ENCODE measurements at places on chromosomes 12 and 14.

- DNase-seq: no peak
Observed at GRCh38 chr14:35250319-35250718, 41.9 kb upstream of the PSMA6 start.

- DNase-seq: peak; percentile 75
Observed at GRCh38 chr12:108734200-108734906, 3.0 kb upstream of the CORO1C start.

- DNase-seq: peak; percentile 15
Observed at GRCh38 chr14:33511851-33512640, 438.8 kb downstream of the EGLN3 start.

- DNase-seq: no peak
Observed at GRCh38 chr12:124677552-124678356, 110.3 kb upstream of the NCOR2 start.

DNA sequence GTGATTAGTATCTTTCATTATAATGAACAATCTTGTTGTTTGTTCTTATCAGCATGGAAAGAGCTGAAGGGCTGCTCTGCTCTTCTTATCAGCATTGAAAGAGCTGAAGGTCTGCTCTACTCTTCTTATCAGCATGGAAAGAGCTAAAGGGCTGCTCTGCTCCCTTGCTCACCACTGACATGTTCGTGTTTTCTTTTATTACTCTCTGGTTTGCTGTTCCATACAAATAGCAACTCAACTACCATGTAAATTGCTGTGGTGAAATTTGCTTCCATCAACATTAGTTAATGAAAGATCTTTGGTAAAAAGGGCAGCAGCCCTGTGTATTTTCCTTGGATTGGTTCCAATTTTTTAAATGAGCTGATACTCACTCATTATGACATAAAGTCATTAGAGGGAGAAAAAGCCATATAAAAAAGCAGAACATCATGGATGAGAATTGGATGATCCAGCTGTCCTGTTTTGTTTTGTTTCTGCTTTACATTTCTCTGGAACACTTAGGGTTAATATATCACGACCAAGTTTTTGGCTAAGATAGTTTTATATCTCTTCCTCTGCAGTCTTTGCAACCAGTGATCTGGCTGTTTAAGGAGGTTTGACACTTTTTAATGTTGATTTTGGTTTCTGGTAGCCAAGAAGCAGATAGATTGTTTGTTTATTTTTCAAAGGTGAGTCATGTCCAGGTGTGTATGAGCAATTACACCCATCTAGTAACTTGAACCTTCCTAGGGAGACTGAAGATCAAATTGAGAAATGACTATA is 356.6 kb downstream of the CEP128 start:
- DNase-seq: no peak

DNA sequence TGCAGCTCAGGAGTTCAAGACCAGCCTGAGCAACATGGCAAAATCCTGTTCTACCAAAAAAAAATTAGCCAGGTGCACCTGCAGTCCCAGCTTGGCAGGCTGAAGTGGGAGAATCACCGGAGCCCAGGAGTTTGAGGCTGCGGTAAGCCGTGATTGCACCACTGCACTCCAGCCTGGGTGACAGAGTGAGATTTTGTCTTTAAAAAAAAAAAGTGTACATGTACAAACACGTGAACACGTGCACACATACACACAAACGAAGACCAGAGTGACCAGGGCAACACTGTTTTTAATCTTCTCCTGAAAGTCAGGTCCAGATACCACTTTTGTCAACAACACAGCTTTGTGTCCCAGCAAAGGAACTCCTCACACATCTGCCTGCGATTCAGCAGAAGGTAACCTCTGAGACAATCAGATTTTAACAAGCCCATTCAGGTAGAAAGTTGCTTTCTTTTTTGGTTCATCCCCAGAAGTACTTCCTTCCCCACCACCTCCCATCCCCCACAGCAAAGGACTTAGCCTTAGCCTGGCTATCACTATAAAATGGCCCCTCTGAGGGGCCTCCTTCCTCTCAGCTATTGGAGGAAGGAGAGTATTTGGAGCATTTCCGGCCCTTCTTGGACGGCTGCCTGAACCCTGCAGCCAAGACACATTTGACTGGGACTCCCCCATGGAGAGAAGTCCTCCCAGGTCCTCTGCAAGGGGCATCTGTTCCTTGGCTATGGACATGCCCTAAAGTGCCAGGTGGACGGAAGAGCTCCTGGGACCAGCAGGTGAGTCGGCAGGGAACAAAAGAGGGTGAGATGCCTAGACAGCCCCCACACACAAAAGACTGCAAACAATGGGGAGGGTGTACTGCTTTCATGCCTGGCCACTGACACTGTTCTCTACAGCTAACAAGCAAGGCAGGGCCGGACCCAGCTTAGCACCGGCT is 9.8 kb downstream of the CTDSP2 start:
- DNase-seq: peak; percentile 85

DNA sequence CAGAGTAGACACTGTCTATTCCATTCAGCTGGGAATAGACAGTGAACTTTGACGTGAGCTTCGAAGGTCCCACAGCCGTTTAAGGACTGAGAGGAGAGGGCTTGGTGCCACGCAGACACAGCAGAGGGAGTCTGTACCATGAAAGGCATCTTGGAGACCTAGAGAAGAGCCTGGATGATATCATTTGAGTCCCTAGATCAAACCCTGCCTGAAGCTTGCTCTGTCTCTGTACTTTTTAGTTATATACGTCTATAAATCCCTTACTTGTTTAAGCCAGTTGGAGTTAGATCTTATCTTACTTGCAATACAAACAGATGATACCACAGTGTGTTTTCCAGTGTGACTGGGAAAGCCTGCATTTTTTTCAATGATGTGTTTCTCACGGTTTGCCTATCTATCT is 128.9 kb upstream of the RTL1 start:
- no peak for DNase-seq

GRCh38 chr14:34126586-34126985 is 175.7 kb upstream of the EGLN3 start:
- no peak for DNase-seq

- no peak for DNase-seq
Observed at GRCh38 chr12:100026241-100026640, 41.5 kb upstream of the ANKS1B start.

DNA sequence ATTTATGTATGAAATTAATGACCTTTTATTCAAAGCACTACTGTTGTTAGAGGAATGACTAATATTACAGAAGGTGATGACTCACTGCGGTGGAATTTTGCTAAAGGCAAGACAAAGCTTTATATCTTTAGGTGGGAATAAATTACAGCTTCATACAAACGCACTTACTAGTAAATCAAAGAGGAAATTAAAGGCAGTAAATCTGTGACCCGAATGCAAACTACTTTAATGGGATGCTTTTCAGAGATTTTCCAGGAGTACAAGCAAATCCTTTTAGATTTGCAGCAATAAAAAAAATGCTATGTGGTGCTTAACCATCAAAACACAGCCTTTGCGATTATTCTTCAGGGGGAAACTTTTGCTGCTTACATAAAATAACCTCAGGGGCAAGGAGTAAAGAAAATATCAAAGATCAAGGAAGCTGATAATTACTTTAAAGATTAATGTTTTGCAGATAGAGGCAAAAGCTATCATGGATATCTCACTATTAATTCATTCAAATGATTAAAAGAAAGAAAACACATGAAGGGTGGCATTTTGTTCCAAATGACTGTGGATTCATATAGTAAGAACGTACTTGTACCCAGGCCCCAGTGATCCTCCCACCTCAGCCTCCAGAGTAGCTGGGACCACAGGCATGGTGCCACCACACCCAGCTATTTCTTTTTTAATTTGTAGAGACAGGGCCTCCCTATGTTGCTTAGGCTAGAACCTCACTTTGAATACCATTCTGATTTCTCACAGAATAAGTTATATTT is 98.9 kb downstream of the DENND5B start:
- peak; percentile 58 for DNase-seq

DNA sequence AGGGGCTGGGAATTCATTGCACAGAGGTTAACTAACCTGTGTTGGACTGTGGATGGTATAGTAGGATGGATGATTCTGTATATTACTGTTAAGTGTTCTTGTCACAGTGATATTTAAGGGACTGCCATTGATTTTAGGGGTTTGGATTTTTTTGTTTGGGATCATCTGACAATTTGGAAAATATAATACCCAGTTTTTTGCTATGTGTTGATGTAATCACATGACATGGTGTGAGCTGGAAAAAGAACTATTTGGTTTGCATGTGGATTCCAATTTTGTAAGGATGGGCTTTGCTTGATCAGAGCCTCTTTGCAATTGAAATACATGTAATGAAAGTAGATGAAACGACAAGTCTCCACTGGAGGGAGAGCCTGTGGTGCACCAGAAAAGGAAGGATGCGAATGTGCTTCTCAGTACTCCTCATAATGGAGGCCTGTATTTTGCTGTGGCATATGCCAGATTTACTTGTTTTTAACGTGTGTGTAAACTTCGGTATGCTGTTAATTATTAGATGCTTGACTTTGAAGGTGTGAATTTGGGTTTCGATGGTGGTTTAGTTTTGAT is 2.7 kb downstream of the DYRK2 start:
- DNase-seq: peak; percentile 56

- DNase-seq: peak; percentile 46
Observed at GRCh38 chr14:31895206-31895605, 181.9 kb upstream of the ARHGAP5 start.

DNA sequence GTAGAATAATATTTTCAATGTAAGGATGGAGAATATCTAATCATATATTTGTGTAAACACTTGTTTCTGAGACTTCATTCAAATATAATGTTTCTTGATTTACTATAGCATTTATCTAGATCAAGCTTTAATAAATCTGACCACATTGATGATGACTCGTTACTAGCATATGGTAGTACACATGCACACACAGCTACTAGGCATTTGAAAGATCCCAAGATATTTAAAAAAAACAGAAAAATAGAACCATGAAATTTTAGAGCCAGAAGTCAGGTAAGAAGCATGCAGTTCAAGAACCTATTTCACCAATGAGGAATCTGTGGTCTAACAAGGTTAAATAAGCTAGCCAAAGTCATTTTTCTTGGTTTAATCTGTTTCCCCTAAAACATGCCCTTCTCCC is 32.0 kb downstream of the DCP1B start:
- DNase-seq: peak; percentile 46

- DNase-seq: no peak
Observed at GRCh38 chr12:56255671-56256070, 2.5 kb downstream of the ANKRD52 start.

- DNase-seq: no peak
Observed at GRCh38 chr12:103247531-103247930, 248.2 kb downstream of the C12orf42 start.

DNA sequence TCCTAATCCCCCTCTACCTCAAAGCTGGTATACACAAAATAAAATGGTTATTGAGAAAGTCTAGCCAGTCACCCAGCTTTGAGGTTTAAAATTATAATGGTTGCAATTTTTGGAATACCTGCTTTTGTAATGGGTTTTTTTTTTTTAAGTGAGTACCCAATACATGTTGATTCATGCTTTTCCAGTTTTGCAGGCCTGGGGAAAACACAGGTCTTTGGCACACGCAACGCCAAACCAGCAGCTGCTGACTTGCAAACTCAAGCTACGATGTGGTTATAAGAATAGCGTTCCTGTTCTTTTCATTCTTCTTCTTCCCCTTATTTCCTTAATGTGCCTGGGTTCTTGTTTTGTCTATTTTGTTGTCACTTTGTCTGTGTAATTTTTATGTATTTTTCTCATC is 233.0 kb downstream of the EGLN3 start:
- DNase-seq: no peak

DNA sequence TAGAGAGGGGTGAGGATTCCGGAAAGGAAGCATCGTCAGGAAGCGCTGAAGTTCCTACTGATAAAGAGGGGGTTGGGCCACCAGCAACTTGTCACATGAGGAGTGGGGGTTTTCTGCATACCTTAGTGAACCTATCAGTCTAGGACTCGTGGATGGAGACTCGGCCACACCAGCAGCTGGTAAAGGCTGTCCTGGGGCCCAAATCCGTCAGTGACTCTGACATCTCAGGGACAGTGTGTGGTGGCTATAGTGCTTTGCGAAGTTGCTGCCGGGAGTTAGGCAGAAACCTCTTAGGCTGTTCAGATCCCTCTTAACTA is 16.4 kb downstream of the RNASE2 start:
- DNase-seq: no peak

DNA sequence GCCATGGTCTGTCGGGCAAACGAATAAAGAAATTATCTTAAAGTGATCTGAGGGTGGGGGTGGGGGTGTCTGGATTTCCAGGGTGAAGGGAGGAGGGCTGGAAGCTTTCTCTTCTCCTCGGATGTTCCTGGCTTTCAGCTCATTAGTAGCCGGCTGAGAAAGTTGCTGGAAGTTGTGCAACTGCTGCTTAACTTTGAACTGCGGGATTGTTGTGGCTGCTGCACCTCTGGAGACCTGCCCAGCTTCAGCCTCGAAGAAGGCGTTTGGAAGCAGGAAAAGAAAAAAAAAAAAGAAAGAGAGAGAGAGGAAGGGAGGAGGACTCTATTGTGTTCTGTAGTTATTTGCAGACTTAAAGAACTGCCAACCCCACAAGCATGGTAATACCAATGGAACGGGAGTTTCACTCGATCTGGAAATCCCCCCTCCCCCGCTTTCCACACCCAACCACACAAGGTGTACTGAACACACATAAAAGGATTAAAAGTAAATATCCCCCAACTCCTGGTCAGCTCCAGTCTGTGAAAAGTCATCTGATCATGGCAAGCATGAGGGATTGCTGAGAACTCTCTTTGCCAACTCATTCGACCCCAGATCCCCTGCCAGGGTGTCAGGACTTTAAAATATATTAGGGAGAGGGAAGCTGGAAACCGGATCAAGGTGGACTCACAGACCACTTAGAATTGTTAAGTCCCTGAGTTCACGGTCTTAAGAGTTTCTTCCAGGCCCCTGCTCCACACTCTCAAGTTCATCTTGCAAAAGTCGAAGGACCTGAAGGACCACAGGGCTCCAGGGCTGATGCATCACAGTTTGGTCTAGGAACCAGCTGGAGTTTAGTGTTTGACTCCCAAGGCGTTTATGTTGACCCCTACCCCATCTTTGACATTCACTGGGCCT is at the start of gene RASSF9:
Gene RASSF9, minus strand, starts transcription at position 213 of the 894 bp plus-strand sequence. Its CDS starts 208 bp downstream, at position 5.
- peak; percentile 73 for DNase-seq

GRCh38 chr12:116244474-116245090 is 32.9 kb downstream of the MED13L start:
- no peak for DNase-seq

- DNase-seq: no peak
Observed at GRCh38 chr12:121823101-121823726, 19.4 kb downstream of the SETD1B start.

GRCh38 chr14:75811872-75812499 is 150.9 kb downstream of the TTLL5 start:
- no peak for DNase-seq

GRCh38 chr12:4679711-4680110 is 30.8 kb downstream of the NDUFA9 start:
- DNase-seq: no peak

DNA sequence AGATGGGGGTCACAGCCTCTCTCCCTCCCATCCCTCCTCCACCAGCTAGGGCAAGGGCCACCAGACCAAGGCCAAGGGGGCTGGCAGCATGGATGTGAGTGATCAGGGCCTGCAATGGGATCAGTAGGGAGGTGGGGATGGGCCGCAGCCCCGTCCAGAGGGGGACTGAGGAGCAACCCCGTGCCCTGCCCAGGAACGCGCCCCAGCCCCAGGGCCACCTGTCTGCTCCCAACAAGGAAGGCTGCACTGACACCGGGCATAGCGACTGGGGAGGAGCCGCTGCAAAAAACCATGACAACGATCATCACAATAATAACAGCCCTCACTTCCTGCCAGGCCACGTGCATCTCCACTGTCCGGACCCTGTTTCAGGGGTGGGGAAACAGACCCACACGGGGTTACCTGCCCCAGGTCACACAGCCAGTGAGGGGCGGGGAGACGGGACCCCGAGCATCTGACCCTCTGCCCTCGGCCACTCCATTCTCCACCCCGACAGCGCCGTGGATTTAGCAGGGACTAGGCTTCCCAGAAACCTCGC is 24.3 kb downstream of the NCOR2 start:
- no peak for DNase-seq

- no peak for DNase-seq
Observed at GRCh38 chr12:114958538-114958937, 274.6 kb upstream of the TBX3 start.
